ENCODE measurements at places on chromosomes 2 and 18. TPM values are rescaled to one million over a fixed set of nuclear protein-coding genes. Genes with fewer than 3 reads are reported as not detected.

The GFPT1 gene
- polyA plus RNA-seq, result 13.6 TPM

The NT5DC4 gene
- polyA plus RNA-seq, result not detected

DNA sequence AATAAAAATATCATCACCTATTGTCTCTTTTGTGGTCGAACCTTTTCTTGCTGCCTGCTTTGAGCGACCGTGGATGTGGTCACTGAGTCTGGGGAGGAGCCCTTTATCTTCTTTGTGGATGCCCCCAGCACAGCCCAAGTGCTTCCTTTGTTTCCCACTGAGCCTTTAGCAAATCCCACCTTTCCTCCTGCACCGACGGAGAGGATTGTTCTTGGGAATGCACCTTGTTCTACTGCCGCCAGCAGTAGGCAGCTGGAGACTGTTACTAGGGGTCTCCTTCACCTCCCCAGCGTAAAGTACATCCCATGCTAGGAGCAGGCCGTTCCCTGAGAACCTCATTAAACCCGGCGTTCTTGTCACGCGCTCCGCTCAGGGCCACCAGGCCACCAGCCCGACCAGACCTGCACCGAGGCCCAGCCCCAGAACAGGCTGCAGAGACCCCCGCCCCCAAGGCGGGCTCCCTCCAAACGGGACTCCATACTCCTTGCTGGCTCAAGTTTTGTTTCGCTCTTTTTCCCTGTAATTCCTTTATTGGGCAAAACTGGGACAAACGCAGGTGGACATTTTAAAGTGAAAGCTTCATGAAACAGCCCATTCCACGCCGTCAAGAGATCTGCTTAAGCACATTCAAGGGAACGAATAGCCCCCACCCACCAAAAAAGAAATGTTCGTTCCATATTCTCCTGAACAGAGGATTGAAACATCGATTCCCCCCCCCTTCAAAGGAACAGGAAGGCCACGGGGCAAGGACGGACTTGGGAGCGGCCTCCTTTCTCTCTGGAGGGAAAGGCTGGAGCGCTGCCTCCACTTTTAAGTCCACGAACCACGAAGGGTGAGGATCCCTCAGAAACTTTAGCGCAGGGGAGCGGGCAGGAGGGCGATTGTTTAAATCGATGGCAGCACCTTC lies 1.1 kb upstream of the MAT2A start:
- peaks cover 30% of the 10 kb centered on the region for H3K4me1 ChIP-seq
- no peaks in the 10 kb centered on the region for H3K27me3 ChIP-seq
- H3K27ac ChIP-seq, result peak overlapping the region; percentile 86
- DNase-seq, result peak; percentile 69
- peak overlapping the region; percentile 89 for H3K4me3 ChIP-seq

DNA sequence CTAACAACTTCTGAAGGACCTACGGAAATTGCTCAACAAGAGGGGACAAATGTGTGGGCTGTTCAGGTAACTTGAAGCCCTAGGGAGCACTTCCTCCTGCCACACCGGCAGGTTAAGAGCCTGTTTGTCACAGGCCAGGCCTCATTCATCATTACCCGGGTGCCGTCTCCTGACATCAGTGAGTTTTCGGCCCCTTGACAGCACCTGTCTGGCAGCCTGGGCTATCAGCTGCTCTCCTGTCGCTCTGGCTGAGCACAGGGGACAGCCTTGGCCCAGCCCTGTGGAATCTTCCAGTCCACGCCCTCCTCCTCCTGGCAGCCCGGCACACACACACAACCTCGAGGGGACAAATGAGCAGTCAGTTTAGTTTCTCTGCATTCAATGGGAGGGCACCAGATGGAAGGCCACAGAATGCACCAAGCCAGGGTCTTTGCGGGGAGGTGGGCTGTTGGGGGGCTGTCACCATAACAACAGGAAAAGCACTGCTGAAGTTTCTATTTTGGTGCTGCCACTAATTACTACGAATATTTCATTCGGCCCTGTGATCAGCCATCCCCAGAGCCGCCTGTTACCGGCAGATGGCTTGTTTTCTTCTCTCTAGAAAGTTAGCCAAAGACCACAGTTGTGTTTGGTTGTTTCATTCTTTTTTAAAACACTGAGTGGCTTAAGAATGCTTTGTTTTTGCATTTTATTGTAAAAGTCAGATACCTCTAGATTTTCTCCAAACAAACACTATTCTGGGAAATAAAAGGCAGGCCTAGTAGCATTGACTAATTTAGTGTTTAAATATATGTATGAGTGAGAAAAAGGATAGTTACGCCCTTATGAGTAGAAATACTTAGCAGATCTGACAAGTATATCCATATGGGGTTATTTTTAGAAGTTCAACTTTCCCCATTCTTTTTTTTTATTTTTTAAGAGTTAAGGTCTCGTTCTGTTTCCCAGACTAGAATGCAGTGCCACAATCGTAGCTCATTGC lies 189.9 kb upstream of the NDUFV2 start:
- no peak overlapping the region for H3K4me3 ChIP-seq
- no peaks in the 10 kb centered on the region for H3K4me1 ChIP-seq
- no peak for DNase-seq
- H3K27me3 ChIP-seq, result no peaks in the 10 kb centered on the region
- no peak overlapping the region for H3K27ac ChIP-seq
- H3K36me3 ChIP-seq, result no peaks in the 10 kb centered on the region

- no peak for DNase-seq
- no peaks in the 10 kb centered on the region for H3K4me1 ChIP-seq
- no peak overlapping the region for H3K4me3 ChIP-seq
Measured at GRCh38 chr2:62099523-62100175, 96.3 kb upstream of the B3GNT2 start.

GRCh38 chr2:189505492-189505891 lies 64.2 kb downstream of the WDR75 start:
- no peak overlapping the region for H3K27ac ChIP-seq
- no peak overlapping the region for H3K4me3 ChIP-seq
- H3K27me3 ChIP-seq, result peaks cover 4% of the 10 kb centered on the region
- H3K36me3 ChIP-seq, result no peaks in the 10 kb centered on the region
- DNase-seq, result no peak
